A673 (cell line): ENCODE measurements at places on chromosomes 3 and 15. TPM values are rescaled to one million over a fixed set of nuclear protein-coding genes. Genes with fewer than 3 reads are reported as not detected.

The WWTR1 gene
- total RNA-seq = 72.9 and 76.8 TPM in 2 replicates

The SEMA3G gene
- 0.07 TPM in 1 of 2 replicates, not detected in the other for total RNA-seq

The SPRED1 gene
- 14.2 and 17.3 TPM in 2 replicates for total RNA-seq

The SH2D7 gene
- not detected in 2 replicates for total RNA-seq

The CHL1 gene
- not detected in 2 replicates for total RNA-seq

The OXNAD1 gene
- 19.8 and 21.5 TPM in 2 replicates for total RNA-seq

DNA sequence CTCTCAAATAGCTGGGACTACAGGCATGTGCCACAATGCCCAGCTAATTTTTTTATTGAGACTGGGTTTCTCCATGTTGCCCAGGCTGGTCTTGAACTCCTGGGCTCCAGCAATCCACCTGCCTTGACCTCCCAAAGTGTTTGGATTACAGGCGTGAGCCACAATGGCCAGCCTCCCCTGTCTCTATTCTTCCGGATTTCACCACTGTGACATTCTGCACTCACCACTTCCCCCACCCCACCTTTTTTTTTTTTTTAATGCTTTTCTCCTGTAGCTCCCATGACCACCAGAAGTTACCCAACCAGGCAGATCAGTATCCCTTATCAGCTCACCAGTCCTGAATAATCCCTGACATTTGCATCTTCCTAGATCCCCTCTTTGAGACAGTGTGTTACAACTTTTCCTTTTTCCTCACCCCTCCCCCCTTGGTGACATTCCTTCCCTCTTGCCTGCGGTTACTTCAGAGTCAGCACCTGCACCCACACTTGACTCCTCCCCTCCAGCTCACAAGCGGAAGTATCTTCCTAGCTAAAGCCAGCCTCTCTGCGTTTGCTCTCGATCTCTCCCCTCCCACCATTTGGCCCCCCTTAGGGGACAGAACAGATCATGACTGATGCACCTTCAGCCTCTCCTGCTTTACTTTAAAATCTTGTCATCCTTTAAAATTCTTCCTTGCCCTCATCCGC lies 13.5 kb upstream of the ZNF592 start:
- peak; percentile 35 for DNase-seq

GRCh38 chr15:51736751-51737521 lies 519 bp downstream of the LYSMD2 start:
- DNase-seq = peak; percentile 49

- DNase-seq = no peak
Measured at GRCh38 chr3:41915353-41915752, 46.5 kb downstream of the ULK4 start.

DNA sequence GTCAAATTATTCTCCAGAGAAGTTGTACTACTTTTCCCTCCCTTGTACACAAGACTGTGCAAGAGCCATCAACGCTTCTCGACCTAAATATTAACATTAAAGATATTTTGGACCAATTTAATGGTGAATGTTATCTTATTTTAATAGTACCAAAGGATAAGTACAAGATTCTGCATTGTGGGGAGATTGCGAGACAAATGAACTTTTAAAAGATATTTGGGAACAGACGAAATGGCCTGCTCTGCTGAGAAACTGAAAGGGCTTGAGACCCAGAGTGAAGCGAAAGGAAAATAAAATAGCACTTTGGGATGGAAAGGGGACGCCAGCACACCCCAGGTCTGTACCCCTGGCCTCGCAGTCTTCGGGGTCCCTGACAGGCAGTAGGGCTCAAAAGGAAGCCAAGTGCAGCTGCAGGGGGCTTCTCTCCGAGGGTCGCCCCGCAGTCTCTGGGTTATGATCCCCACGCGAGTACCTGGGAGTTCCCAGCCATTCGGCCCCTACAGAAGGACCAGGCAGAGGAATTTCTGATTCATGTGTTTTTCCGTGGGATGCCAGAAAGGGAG lies 97.6 kb upstream of the VGLL3 start:
- DNase-seq = no peak

DNA sequence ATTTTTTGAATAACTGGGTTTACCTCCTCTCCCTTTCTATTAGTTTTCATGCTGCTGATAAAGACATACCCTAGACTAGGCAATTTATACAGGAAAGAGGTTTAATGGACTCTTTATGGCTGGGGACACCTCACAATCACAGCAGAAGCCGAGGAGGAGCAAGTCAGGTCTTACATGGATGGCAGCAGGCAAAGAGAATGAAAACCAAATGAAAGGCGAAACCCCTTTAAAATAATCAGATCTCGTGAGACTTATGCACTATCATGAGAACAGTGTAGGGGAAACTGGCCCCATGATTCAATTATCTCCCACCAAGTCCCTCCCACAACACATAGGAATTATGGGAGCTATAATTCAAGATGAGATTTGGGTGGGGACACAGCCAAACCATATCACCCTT lies 2.0 kb upstream of the RSL24D1 start:
- no peak for DNase-seq

DNA sequence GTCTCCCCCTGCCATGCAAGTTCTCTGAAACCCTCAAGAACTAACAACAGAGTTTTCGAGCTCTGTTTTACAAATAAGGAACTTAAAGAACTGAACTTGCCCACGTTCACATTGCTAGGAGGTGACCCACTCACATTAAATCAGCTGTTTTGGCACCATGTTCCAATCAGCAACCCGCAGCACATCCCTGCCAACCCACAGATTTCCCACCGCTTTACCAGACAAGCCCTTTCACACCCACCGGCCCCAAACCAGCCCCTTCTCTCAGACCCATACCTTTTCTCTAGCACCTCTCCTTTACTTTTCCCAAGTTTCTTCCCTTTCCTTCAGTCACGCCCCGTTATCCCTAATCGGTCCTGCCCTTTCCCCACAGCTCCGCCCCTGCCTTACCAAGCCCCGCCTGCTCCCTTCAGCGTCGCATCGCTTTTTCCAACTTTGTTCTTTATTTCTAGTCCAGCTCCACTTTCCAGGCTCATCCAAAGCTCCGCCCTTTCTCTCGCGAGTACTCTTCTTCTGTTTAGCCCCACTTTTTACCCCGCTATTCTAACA lies 804 bp upstream of the BRPF1 start:
- DNase-seq = no peak

DNA sequence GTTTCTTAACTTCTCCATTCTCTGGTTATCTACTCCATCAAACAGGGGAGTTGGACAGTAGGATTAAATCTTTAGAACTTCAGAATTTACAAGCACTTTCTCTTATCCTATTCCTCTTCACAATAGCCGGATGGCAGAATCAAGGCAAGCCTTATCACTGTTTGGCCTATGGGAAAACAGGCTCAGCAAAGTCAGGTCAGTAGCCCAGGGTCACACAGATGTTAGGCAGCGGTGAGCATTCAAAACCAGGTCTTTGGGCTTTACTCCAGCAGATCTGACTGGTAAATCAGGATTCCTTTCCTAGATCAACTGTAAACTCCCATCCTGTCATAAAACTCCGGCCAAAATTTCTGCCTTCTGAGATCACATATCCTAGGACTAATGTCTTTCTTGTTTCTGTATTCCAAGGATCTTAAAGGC lies 258.4 kb downstream of the OPA1 start:
- no peak for DNase-seq

DNA sequence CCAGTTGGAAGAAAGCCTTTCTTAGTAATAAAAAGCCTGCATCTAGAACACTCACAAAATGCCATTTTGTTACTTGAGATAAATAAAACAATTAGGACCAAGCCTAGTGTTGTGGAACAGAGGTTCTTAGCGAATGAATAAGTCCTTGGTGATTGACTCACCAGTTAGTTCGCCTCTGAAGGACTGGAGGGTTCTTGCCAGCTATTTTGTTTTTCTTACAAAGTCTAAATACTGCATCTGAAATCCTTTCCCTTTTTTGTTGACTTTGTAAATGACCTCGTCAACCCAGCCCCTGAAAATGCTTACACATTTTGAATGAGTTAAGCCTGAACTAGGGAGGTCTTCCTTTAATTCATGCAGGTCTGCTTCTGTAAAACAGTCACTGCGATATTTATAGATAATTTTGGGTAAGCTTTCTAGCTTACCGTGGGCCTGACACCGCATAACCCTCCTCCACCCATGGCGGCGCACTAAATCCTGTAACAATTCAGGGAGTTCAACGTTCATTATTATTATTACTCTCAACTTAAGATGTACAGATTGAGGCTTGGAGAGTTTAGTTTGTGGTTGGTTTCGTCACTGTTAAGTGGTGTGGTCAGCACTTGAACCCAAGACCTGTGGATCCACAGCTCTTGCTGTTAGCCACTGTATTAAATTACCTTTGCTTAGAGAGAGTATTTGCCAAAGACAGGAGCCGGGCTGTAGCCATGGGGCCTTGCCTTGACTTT lies 45.0 kb upstream of the SACM1L start:
- DNase-seq = no peak

DNA sequence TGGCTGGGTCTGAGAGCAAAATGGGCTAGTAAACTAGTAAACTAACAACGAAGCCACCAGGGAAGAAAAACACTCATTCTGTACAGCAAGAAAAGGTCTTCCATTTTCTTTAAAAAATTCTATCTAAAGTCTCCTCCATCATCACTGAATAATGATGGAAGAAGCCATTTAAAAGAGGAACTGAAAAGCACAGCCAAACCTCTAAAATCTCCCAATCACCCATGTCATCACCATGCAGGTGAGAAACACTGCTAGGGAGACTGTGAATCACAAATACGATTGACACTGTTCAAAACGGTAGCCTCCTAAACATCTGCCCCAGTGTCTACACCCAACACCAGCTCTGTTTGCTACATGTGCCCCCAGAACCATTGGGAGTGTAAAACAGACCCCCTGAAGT lies 140.4 kb downstream of the RORA start:
- DNase-seq = no peak

GRCh38 chr15:36844534-36844998 lies 255.8 kb downstream of the MEIS2 start:
- no peak for DNase-seq

GRCh38 chr3:196537319-196537984 lies 22.3 kb upstream of the SMCO1 start:
- DNase-seq = peak; percentile 51

GRCh38 chr15:85764649-85765277 lies 30.0 kb downstream of the KLHL25 start:
- no peak for DNase-seq

DNA sequence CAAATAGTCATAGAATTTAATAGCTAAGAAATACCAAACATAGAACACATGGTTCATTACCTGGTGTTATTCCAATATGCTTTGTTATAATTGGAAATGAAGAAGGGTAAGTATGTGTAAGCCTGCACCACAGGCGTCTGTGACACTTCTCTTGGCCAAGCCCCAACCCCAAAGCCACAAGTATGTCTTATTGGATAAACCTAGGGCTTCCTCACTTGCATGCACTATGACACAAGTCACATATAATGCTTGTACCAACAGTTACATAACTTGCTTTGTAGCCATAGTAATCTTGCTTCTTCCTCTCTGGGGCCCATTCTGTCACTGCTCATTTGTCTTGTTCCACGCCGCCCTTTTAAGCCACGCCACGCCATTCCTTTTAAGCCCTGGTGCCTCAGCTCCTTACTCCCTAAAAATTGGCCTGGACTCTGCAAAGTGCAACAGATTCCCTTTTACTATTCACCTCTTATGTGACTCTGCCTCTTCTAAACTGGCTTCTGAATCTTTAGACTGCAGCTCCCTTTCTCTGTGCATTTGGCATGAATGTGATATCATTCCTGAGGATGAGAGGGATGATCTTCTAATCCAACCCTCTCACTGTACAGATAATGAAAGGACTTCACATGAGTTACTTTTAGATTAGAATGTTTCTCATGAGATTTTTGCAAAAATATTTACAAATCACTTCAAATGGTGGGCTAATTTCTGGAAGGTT lies 48.1 kb upstream of the EPHA3 start:
- DNase-seq = peak; percentile 35

DNA sequence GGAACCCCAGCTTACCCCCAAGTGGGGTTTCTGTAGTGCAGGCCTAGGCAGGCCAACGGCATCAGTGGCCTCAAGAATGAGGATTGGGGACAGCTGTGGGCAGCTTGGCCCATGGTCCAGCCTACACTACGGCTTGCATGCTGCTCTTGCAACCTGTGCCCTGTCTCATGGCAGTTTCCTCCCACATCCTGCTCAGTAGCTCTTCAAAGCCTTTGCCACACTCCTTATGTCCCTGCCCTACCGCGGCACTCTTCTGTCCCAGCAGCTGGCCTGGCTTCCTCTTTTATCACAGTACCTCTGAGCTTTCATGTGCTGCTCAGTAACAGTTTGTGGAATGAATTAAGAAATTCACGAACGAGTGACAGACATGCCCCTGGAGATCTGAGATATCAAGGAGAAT lies 431.0 kb downstream of the EPHB1 start:
- no peak for DNase-seq

- no peak for DNase-seq
Measured at GRCh38 chr3:12601072-12601471, 44.2 kb downstream of the MKRN2 start.

- no peak for DNase-seq
Measured at GRCh38 chr15:78927077-78927790, 17.6 kb downstream of the CTSH start.

- DNase-seq = no peak
Measured at GRCh38 chr3:157079676-157080369, 80.1 kb downstream of the CCNL1 start.
